Kidney capillary endothelial cell (primary cell): ENCODE measurements at places on chromosomes 16 and 17.

DNA sequence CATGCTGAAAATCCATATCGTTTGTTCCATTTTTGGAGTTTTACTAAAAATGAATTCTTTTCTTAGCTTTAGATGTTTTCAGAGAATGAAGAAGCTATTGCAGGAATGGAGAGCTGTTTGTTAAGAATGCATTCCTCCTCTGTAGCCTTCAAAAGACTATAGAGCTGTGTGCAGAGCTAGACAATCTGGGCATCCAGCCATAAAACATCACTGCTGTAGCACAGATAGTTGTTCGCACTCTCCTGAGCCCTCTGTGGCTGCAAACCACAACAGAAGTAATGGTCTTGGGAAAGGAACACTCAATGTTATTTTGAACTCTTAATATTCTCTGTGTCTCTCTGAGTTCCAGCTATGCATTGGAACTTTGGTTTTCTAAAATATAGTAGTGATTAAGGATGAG, 4.9 kb downstream of the TNRC6C start:
- no peak for DNase-seq

- DNase-seq = no peak
Measured at GRCh38 chr16:85462714-85463611, 150.2 kb upstream of the GSE1 start.

GRCh38 chr17:45149669-45150664, 1.7 kb downstream of the HEXIM1 start:
- peak; percentile 50 for DNase-seq

DNA sequence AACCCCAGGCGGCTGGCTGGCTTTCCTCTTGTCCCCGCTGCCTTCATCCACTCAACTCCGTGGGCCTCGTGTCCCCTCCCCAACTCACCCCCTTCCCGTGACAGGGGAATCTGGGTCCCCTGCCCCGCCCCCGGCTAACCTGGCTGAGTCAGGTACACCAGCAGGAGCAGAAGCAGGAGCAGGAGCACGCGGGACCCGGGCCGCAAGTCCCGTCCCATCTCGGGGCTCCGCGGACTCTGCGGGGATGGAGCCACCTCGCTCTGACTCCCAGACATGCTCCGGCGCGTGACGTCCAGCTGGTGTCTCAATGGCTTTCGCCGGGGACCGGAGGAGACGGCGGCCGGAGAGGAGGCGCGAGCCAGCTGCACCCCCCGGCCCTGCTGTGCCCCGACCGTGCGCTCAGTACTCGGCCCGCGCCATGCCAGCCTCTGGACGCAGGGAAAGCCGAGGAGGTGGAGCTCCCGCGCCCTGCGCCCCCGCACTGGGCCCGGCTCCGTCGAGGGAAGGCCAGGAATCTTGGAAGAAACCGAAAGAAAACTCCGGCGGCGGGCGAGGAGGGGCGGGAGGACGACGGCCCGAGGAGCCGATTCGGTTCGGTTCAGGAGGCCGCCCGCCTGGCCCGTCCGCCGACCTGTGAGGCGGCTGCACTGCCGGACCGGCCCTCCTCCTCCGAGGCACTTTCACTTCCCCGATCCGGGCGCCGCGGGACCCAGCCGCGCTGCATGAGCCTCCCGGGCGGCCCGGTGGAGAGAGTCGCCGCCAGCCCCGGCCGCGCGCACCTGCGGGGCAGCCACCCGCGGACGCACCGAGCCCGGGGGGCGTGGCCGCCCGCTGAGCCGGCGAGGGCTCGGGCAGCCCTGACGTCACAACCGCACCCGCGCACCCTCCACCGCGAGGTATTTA, at the start of the genes CXCL16 and ZMYND15:
Gene CXCL16, minus strand, starts transcription at position 807 of the 903 bp plus-strand sequence. Its CDS starts 589 bp downstream, at position 218.
Gene ZMYND15, plus strand, starts transcription at position 712 of the 903 bp plus-strand sequence. CDS start 716 bp downstream, outside the sequence.
- DNase-seq = no peak

DNA sequence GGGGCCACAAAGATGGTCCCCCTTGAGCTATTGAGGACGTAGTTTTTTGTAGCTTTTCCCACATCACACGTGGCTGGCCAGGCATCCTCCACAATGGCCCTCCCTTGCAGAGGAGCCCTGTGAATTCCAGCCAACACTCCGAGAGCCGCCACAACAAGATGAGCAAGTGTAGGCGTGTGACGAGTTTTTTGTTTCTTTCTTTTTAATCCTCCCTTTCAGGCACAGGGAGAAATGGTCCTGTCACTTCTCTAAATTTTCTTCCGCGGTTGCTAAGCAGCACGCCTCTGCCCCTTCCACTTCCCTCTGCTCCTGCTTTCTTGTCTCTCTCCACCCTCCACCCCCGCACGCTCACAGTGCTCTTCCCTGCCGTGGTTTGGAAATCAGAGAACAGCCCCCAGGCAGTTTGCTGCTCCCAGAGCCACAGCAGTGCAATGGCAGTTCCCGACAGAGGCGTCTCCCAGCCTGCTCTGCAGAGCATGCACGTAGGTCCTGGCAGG, 68.0 kb upstream of the MRTFB start:
- no peak for DNase-seq
